ENCODE measurements at places on chromosomes 6 and 20.

- DNase-seq: no peak
Observed at GRCh38 chr6:78110641-78111040, 457.8 kb downstream of the MEI4 start.

GRCh38 chr6:122407712-122408111, 8.3 kb downstream of the HSF2 start:
- DNase-seq: no peak

DNA sequence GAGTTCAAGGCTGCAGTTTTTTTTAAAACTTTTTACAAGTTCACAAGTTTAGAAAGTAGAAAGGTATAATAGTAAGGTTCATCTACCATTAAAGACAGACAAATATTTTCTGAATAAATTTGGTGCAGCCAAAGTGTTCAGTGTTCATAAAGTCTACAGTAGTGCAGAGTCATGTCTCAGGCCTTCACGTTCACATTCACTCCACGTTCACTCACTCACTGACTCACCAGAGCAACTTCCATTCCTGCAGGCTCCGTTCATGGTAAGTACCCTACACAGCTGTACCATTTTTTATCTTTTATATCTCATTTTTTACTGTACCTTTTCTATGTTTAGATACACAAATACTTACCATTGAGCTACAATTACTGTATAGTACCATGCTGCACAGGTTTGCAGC, 67.6 kb downstream of the B4GALT5 start:
- DNase-seq: no peak

- no peak for DNase-seq
Observed at GRCh38 chr6:160248538-160248937, 10.1 kb downstream of the SLC22A2 start.

- peak; percentile 42 for DNase-seq
Observed at GRCh38 chr6:167020206-167020605, 21.0 kb downstream of the CEP43 start.

- DNase-seq: no peak
Observed at GRCh38 chr6:150932996-150933395, 67.5 kb downstream of the MTHFD1L start.

DNA sequence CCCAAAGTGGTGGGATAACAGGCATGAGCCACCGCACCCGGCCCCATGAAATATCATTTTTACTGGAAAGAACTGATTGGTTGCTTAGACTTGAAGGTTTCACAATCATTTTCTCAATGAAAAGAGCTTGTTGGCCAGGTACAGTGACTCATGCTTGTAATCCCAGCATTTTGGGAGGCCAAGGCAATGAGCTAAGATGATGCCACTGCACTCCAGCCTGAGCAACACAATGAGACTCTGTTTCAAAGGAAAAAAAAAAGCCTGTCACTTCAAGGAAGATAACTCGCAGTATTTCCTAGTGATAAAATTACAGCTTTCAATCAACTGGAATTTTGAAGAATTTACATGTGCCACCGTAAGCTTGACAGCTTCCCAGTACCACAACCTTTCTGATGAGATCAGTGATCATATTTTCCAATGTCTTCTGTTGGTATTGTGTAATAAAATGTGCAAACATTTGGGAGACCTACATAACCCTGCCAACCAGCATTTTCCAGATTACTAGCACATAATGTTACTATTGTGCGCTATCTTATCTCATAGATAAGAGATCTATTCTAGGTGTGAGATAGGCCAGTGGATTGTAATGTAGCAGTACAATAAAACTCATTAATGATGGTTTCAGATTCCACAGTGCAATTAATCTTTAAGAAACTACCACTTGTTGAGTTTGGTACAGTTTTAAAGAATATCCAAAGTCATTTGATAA, 7.2 kb downstream of the PNLDC1 start:
- DNase-seq: no peak

Measured in GM13977 (cell line).